Karpas-422 (cell line): ENCODE measurements at places on chromosomes 6 and 20. TPM values are rescaled to one million over a fixed set of nuclear protein-coding genes. Genes with fewer than 3 reads are reported as not detected.

DNA sequence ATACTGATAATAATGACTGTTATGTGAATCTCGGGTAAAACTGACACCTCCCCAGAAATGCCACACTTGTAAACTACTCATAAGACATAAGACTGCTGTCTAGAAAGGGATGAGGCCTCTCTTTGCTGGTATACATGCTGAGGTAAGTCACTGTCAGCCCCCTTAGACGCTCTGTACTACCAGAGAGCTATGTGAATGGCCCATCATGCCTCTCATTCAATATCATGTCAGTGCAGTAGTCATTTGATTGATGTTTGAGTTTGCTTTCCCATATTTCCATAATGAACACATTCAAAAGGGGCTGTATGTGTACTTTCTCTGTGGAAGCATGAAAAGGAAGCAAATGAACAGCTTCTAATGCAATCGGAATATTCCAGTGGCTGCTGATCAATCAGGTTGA, 119.4 kb upstream of the AGPAT4 start:
- no peak for DNase-seq

DNA sequence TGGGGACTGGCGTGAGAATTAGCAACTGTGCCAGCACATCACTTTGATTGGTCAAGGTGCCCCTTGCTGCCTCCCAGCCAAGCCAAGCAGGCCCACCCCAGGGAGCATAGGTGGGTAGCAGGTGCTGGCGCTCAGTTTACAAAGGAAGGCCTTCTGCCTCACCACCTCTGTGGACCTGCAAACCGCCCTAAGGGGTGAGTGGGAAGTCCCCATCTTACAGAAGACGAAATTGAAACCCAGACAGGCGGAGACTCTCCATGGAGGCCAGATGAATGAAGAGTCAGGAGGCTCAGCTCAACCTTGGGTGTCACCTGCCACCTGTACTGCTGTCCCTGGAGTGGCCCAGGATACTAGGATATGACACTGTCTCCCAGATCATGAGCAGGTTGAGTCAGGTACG, 21.5 kb upstream of the MAS1L start:
- no peak for DNase-seq

GRCh38 chr6:151327101-151327500, 64.3 kb downstream of the ZBTB2 start:
- DNase-seq, result no peak

Gene FERMT1
- 0.07 TPM in 1 of 2 replicates, not detected in the other for total RNA-seq

- DNase-seq, result no peak
Measured at GRCh38 chr6:137339929-137340559, 120.9 kb upstream of the IFNGR1 start.

- DNase-seq, result no peak
Measured at GRCh38 chr20:56429502-56429901, 17.4 kb downstream of the CASS4 start.

DNA sequence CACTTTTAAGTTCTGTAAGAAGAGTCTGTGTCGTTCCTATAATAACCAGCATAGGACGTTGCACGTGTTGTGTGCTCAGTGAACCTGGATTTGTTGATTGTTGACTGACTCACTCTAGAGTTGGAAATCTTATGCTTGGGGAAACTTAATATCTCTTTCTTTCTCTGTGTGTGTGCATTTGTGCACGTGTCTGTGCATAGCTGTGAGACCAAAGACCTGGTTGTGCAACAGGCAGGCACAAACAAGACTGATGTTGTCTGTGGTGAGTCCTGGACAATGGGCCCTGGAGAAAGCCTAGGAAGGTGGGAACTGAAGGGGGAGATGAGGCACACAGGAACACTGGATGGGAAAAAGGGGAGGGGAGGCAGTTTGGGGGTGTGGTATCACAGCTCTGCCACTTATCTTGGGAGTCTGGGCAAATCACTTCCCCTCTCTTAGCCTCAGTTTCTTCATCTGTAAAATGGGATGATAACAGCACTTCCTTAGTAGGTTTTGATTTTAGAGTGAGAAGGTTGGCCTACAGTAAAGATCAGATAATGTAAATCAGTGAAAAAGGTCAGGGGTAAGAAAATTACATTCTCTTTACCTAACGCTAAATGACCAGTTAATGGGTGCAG, 8.4 kb downstream of the CD40 start:
- DNase-seq, result no peak

Gene SALL4
- total RNA-seq, result 0.07 TPM in 1 of 2 replicates, not detected in the other

Gene INSM1
- total RNA-seq, result not detected in 2 replicates

DNA sequence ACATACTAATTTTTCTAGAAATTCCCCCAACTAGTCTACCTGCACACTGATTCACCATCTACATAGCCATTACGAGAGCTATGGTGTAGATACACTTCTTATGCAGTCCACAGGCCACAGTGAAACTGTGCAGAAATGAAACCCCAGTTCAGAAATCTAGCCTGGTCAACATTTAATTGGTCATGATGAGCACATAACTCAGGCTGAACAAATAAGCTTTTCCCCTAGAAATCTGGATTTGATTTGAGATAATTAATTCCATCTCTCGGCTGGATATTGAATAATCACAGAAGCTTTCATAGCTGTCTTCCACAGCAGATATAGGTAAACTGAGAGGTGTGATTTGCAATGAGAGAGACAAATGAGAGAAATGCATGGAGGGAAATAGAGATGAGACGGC, 22.6 kb upstream of the TINAG start:
- no peak for DNase-seq

DNA sequence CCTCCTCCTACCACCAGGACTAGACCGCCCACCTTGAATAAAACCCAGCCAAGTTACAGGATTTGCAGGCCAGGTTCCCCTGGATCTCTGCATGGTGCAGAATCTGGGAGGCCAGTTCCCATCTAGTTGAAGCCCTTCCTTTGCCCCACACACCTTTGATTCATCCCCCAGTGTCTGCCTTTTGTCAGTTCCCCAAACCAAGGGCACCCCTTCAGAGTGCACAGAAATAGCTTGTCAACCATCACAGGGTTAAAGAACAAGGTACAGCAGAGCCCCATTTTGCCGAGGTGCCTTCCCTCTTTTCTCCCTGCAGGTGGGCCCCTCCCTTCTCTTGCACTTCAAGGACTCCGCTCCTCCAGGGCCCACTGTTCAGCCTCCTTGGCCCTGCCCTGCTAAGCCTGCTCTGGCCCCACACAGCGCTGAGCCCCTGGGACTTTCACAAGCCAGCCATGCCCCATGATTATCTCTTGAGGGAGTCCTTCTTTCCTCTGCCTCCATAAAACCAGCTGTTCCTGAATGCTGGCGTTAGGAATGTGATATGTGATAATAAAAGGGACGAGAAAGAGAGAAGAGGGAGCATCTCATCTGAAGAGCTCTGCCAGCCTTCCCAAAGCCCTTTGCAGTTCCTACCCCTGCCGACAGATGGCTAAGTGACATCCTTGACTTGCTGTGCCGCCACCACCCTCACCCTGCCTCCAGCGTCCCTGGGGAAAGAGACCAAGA, 280.3 kb downstream of the CDC5L start:
- DNase-seq, result peak; percentile 65

DNA sequence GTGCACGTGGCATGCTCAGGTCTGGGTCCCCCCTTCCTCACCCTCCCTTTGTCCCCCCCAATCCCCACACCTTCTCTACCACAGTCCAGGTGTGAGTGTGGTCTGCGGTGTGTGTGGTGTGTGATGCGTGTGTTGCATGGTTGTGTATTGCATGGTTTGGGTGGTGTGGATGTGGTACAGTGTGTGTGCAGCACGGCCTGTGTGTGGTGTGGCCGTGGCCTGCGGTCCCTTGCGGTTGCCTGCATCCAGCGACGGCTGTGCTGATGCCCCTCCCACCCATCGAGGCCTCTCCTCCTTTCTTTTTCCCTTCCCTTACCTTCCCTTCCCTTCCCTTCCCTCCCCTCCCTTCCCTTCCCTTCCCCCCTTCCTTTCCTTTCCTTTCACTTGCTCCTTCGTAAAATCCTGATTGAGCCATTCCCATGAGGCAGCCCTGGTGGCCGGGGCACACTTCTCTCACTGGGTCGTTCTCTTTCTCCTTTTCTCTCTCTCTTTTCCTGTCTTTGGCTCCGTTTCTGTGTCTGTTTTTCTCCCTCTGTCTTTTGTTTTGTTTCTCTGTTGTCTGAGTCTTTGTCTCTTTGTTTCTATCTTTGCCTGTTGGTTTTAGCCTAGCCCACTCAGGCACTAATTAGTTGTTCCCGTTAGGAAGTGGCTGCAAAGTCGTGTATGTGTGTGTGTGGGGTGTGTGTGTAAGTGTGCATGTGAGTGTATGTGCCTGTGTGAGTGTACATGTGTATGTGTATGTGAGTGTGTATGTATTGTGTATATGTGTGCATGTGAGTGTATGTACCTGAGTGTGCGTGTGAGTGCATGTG, 65.7 kb downstream of the SRC start:
- no peak for DNase-seq

Gene LY6G5C
- 0.51 TPM in 1 of 2 replicates, not detected in the other for total RNA-seq

DNA sequence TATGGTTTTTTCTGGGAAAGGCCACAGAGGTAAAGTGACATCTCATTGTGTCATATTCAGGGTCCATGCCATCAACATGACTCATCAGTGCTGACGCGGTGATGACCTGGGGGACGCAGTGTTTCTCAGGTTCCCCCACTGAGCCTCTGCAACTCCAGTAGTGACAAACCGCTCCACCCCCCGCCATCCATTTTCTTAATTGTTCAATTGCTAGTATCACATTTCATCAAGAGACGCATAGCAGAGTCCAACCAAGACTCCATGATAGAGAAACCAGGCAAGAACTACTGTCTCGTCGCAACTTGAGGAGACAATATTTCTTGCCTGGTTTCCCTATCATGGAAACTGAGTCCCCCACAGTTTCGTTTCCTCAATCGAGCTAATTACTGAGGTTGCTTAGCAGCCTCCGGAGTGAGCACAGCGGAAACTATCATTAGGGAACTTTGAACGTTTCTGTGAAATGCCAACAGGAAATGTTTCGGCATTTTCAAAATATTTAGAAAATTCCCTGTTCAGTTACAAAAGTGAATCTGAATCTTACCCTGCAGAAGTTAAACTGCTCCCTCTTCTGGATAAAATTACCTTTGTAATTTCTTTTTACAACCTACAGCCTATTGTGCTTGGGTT, 12.2 kb upstream of the SERPINB1 start:
- peak; percentile 88 for DNase-seq

GRCh38 chr6:124536842-124537191, 425.4 kb upstream of the RNF217 start:
- no peak for DNase-seq

DNA sequence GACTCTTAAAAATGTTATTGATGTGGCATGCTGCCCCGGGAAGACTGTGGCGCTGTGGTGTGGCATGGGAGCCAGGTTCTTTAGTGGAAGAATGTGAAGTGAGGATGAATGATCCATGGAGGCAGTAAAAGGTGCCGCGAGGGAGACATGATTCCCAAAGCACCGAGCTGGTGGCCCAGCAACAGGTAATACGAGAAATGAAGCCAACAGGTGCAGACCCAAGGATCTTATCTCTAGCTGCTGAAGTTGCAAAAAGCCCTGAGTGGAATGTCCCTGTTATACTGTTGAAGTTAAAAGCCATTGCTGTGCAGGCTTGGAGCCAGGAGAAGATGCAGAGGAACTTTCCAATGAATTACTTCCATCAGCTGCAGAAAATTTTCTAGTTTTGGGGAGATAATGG, 53.5 kb downstream of the OR2B6 start:
- no peak for DNase-seq

Gene NHLRC1
- not detected in 2 replicates for total RNA-seq

Gene PGBD1
- 8.2 and 9.7 TPM in 2 replicates for total RNA-seq

DNA sequence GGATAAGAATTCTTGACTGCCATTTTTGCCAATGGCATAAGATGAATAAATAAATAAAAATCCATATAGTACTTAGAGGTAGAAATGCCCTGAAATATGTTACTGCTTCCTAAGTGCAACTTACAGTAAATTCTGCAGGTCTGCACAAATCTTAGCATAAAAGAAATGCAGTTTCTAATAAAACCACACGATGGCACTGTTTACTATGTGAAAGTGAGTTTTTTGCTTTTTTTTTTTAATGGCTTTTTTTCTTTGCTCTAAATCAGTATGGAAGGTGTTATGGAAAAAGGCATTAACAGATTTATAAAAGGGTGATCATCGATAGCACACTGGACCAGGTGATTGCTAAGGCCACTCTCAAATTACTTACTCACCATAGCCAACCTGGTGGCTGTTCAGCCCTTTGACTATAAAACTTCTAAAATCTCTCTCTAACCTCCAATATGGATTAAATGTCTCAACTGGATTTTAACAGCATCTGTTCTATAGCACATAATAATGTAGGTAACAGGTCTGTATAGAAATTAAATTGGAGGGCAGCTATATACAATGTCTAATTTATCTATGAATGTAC, 45.8 kb downstream of the AHI1 start:
- DNase-seq, result peak; percentile 89

DNA sequence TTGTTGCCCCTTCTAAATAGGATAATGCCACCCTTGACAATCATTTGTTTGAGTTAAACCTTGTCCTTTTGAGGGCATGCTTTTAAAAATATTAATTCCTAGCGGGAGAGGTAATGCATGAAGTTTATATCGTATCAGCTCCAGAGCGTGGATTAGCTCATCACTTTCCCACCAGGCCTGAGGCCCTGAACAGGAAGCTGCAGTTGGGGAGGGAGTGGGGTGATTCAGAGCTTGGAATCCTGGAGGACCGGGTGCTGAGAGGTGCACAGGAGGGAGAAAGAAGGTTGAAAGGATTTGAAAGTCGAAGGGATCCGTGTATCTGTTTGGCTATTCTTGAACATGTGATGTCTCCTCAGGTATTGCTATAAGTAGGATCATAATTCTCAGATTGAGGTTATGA, 25.0 kb downstream of the ZDHHC14 start:
- DNase-seq, result no peak

DNA sequence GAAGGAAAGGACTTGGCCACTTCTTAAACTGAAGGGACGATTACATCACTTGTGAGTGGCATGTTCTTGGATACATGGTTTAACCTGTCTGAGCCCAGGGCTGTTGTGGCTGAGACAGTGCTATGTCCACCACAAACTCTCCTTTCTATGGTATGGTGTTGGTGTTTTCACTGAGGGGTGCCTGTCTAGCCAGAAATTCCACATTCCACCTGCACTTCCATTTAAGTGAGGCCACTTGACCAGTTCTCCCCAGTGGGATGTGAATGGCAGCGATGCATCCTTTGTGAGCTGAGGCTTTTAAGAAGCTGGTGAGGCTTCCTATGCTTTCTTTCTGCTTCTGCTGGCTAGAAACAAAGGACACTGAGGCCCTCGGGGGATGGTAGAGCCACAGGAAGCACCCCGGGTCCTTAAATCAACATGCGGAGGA, 151.4 kb upstream of the CHD6 start:
- DNase-seq, result no peak

DNA sequence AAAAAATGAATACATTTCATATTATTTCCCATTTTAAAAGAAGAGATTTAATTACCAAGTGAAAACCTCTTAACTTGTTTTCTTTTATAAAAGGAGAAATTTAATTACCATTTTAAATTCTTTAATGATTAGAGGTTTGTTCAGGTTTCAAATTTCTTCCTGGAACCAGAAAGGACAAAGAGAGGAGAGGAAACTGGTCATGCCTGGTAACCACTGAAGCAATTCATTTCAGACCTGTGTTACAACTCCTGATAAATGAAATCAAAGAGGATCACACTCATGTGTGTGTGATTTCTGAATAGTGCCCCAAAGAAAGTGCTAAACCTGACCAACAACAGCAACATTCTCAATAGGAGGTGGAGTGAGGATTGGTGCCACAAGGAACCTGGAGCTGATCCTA, 12.6 kb upstream of the SLPI start:
- no peak for DNase-seq

- DNase-seq, result no peak
Measured at GRCh38 chr20:23544133-23544532, 24.2 kb downstream of the CST9L start.
